ENCODE measurements at places on chromosomes 11 and 22. TPM values are rescaled to one million over a fixed set of nuclear protein-coding genes. Genes with fewer than 3 reads are reported as not detected.

GRCh38 chr11:12137005-12137690, 26.8 kb downstream of the MICAL2 start:
- DNase-seq, result no peak

GRCh38 chr11:35157814-35158700, 19.1 kb downstream of the CD44 start:
- DNase-seq, result no peak

GRCh38 chr11:67634366-67635230, 4.9 kb upstream of the NUDT8 start:
- peak; percentile 69 for DNase-seq

DNA sequence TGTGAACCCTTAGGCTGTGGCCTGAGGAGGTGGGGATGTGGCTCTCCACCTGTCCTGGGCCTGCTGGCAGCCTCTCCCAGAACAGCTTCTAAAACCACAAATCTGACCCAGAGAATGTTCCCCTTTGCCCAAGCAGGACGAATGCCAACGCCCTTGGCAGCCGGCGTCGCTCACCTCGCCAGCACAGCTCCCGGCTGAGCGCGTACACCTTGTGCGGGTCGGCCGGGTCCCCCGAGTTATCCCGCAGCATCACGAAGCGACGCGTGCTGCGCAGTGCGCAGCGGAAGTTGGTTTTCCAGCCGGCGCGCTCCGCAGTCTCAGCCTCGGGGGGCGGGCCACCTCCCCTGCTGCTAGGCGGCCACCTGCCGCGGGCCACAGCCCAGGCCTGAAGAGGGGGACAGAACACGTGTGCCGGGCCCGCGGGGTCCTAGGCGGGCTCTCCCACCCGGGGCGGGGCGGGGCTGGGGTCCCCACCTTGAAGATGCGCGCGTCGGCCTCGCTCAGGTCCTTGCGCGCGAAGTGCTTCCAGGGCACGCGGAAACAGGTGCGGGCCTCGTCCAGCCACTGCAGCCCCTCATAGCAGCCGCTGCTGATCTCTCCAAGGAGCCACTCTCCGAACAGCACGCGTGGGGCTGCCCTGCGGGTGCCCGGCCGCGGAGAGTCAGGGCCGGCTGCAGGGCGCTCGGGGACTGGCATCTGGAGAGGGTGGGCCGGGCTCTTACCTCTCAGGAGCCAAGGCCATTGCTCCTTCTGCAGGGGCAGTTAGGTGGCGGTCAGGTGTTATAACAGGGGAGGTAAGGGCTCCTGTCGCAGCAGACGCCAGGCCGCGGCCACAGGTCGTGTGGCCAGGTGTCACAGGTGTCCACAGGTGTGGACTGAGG, 887 bp downstream of the IRF7 start:
- DNase-seq, result no peak

GRCh38 chr11:76714493-76714892, 43.9 kb upstream of the LRRC32 start:
- DNase-seq, result no peak

DNA sequence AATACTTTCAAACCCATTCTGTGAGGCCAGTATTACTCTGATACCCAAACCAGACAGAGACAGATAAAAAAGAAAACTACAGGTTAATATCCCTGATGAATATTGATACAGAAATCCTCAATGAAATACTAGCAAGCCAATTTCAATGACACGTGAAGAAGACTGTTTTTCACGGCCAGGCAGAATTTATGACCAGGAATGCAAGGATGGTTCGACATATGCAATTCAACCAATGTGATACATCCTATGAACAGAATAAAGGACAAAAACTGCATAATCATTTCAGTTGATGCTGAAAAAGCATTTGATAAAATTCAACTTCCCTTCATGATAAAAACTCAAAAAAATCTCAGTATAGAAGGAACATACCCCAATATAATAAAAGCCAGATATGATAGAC, 44.5 kb downstream of the SLC22A24 start:
- no peak for DNase-seq

DNA sequence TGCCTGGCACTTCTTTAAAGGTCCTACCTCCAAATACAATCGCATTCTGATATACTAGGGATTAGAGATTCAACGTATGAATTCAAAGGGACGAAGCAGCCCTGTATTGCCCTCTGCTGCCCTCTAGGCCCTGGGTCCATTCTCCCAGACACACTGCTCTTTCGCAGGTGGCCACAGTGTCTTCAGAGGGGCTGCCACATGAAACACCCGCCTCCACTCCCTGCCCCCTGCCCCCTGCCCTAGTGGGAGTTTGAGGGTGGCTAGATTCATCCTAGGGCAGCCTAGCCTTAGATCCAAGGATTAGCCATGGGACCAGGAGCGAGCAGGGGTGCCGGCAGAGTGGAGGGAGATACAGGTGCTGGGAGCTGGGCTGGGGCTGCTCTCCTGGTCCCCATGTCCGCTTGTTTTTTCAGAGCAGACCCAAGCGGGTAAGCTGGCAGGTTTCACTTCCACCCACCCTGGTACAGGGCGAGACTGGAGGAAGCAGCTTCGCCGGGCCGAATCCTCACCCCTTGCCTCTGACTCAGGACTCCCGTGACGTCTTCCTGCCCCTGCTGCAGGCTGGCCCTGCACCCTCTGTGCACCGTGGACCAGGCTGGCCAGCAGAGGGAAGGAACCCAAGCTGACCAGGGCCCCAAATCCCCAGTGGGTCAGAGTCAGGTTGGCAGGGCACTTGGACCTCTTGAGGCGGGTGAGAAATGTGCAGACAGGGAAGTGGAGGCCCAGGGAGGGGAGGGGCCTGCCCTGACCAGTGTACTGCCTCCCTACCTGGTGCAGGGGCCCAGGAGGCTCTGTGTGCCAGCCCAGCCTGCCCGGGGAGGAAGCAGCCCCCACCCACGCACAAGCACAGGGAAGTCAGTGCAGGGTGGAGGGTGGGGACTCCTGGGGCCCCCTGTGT, 28.4 kb upstream of the HMOX1 start:
- DNase-seq, result peak; percentile 94

GRCh38 chr22:32079130-32080089, 36.3 kb downstream of the SLC5A1 start:
- DNase-seq, result no peak

GRCh38 chr22:47084226-47084625, 321.8 kb downstream of the TBC1D22A start:
- no peak for DNase-seq

DNA sequence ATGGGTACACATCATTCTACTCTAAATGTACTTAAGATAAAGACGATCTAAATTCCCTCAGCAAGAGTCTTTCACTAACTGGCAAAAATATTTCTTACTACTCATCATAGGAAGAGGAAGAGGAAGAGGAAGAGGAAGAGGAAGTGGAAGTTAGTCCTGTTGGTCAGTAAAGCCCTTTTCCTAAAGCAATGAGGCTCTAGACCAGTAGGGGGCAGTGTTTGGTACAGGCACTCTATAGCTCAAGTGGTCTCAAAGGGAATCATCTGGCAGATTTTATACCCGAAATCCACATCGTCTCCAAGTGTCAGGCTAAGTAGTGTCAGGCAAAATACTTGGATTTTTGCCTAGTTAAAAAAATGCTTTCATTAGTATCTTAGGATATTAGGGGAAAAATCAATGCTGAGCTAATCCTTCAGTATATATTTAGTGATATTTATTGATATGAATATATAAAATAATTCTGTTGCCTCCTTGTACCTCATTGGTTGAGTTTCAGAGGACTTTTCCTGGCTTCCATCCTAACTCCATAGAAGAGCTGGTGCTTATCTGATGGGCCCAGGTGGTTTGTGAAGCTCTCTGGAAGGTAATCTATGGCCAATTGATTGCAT, 7.7 kb downstream of the BLID start:
- DNase-seq, result no peak

GDPD4 gene
- total RNA-seq, result not detected

JOSD1 gene
- total RNA-seq, result 48.3 TPM

KCNQ1OT1 gene
- total RNA-seq, result 3.5 TPM

MRGPRF gene
- 117 TPM for total RNA-seq

TSSC4 gene
- total RNA-seq, result 49.6 TPM

POGLUT3 gene
- 55.5 TPM for total RNA-seq

OR8D1 gene
- total RNA-seq, result not detected

Data from posterior vena cava (tissue), 2 donors.